ENCODE measurements at places on chromosomes 2 and 18.

DNA sequence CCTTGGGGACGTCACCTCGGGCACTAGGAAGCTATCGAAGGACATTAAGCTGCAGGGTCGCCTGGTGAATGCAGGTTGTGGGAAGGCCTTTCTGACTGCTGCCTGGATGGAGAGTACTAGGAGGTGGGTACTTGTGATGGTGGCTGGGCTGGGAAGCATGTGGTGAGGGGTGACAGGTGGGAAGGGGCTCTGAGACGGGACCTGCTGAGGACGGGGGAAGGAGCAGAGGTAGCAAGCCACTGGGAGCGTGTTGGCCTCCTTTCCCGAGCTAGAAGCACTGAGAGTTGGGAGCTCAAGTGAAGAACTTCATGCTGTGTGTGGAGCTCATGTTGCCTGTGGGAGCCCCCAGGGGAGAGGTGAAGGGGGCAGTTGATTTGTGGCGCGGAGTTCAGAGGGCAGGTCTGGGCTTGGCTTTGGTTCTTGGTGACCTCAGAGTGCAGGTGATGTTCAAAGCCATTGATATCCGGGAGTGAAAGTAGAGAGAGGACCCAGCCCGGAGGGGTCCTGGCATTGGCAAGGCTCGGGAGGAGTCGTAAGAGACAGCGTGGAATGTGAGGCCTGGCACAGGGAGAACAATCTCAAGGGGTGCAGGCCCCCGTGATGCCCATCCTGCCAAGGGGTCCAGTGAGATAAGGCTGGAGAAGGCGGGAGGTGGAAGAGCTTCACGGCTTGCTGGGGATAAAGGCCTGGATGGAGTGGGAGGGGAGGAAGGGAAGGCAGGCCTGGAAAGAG lies 13.2 kb downstream of the MROH2A start:
- DNase-seq = no peak

- no peak for DNase-seq
Measured at GRCh38 chr2:49360407-49360767, 206.1 kb upstream of the FSHR start.

- no peak for DNase-seq
Measured at GRCh38 chr2:29562896-29563295, 358.5 kb downstream of the ALK start.

DNA sequence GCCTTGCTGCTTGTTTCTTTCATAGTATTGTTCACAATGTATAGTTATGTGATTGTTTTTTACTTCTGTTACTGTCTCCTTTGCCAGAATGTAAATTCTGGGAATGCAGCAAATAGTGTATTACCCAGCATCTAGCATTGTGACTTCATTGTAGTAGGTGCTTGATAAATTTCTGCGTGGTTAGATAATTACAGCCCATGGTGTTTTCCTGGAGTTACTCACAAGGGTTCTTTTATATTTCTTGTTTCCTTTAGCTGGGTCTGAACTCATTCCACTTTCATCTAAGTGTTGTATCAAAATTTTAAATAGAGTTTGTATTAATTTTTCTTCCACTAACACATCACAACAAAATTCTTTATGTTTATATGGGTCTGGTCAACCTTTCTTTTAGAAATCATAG lies 132.6 kb downstream of the MAP4K4 start:
- DNase-seq = no peak

DNA sequence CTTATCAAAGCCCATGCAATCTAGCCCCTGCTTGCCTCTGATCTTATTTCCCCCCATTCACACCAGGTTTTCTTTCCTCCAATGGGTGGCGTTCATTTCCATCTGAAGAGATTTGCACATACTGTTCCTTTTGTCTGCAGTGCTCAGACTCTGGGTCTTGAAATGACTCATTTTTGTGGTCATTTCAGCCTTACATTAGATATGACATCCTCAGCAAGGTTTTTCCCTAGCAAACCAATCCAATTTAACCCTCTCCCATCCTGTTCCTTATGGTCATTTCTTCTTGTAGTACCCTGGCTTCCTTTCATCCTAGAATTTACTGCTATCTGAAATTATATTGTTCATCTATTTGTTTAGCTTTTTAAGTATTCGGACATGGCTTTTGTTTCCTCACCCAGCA lies 42.5 kb upstream of the SCN1A start:
- no peak for DNase-seq

DNA sequence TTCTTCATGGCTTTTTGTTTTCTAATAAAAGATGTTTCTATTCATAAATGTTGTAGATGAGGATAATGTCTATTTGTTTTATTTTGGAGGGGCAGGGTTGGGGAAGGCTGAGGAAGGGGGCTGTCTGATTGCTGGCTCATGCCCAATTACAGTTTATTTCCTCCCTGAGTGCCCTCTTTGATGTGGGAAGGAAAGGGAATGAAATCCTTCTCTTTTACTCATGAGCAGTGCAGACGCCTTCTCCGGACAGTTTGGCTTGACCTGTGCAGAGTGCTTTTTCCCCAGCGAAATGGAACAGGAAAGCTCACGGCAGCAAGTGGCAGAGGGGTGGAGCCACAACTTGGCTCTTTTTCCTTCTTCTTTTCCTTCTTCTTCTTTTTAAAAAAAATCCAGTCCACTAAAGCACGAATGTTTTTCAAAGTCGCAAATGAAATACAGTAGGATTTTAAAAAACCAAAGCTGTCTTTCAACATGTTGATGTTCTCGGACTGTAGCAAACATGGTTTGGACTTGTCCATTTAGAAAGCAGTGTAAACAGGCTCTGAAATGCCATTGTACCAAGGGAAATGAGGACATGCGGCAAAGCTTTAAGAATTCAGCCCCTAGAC lies 34.5 kb downstream of the RAB31 start:
- no peak for DNase-seq
